Neural progenitor cell (in vitro differentiated cells): ENCODE measurements at places on chromosomes 2 and 18.
A peak's percentile ranks its signal among the peaks of the same experiment; 100 is the strongest.

GRCh38 chr2:219112651-219113338, 47.8 kb downstream of the NHEJ1 start:
- DNase-seq, result no peak

GRCh38 chr18:59008302-59008974, 131.2 kb upstream of the SEC11C start:
- DNase-seq, result no peak

DNA sequence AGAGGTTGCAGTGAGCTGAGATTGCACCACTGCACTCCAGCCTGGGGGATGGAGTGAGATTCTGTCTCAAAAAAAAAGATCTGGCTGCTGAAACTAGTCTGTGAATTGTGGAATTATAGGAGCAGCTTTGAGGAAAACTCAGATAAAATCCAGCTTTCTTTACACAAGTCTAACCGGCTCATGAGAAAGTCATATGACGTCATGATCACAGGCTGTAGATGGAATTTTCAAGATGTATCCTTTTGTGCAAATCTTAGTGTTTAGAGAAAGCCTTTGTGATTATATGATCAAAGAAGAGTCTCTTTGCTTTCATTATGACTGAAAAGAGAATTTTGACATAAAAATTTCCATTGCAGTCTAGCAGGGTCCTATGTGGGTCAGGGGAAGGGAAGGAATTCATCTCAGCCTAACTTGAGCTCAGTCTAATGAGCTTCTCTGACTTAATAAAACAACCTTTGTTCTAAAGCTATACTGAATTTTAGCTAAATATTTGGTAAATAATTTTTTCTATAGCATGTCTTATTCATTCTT, 90.2 kb upstream of the NCK2 start:
- DNase-seq, result no peak

GRCh38 chr2:150482667-150483400, 4.6 kb downstream of the RND3 start:
- DNase-seq, result no peak

GRCh38 chr2:20755132-20755800, 67.6 kb downstream of the LDAH start:
- no peak for DNase-seq

GRCh38 chr18:37540424-37541138, 25.0 kb downstream of the CELF4 start:
- no peak for DNase-seq

DNA sequence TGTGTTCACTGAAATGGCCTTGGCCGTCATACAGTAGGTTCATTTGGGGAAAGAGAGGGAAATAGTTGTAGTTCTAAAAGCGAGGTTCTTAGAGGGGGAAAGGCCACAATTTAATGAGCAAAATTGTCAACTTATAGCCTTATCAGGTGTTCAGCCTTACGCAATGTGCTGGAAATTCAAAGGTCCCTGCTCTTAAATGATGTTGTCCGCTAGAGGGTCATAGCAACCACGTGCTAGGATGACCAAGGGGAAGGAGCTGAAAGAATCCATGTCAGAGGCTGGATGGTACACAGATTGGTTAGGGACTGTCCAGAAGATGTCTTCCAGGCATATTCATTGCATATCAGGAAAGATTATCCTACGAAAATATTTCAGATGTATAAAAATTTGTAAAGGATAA, 282.3 kb upstream of the MEX3C start:
- no peak for DNase-seq

DNA sequence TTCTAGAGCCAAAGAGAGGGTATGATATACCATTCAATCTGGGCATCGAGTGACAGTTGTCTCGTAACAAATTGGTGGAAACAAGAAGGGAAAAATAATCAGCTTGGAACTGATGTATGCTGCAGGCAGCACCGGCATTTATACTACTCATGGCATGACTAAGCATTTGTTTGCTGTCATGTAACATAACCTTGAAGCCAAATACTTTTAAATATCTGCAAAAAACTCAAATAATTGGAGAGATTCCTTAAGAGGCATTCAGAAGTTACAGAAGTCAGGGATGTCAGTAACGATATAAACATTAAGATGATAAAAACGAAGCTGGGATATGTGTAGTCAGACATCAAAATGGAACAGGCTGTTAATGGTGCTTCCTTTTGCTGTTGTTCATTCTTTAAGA, 157.3 kb upstream of the MMADHC start:
- DNase-seq, result no peak

- DNase-seq, result no peak
Measured at GRCh38 chr2:200640176-200640575, 54.4 kb downstream of the AOX1 start.

GRCh38 chr2:20217041-20217970, 7.6 kb downstream of the SDC1 start:
- no peak for DNase-seq

GRCh38 chr18:61426492-61427053, 93.3 kb downstream of the CDH20 start:
- DNase-seq, result no peak

GRCh38 chr2:23566241-23567142, 181.5 kb downstream of the KLHL29 start:
- DNase-seq, result peak; percentile 55

DNA sequence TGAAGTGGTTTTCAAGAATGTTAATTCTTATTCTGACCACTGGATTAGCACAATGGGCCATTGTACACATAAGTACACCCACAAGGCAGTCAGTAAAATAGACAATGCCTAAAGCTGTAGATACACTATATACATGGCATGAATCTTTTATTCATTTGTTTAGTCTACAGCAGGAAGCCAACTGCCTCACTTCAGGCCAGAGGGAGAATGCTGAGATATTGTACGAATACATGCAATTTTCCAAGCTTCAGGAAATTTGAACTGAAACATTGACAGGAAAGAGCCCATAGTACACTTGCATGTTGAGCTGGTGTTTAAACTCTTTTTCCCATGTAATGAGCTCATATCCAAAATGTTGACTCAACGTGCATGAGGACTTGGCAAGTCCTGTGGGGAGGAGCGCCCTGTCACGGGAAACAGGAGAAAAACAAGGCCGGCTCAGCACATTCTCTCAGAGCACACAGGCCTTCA, 111.6 kb upstream of the CYP1B1 start:
- no peak for DNase-seq

DNA sequence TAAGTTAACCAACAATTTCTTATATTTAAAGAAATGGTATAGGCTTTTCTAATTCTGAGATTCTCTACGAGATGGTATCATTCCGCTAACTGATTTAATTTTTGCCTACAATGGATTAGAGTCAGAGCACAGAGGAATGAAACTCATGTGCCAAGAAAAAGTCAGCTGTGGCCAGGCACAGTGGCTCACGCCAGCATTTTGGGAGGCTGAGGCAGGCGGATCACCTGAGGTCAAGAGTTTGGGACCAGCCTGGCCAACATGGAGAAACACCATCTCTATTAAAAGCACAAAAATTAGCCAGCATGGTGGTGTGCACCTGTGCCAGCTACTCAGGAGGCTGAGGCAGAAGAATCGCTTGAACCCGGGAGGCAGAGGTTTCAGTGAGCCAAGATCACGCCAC, 17.0 kb upstream of the TTN start:
- no peak for DNase-seq

- DNase-seq, result no peak
Measured at GRCh38 chr2:1627628-1628381, 116.5 kb downstream of the PXDN start.

- no peak for DNase-seq
Measured at GRCh38 chr18:61935362-61935761, 42.6 kb upstream of the RNF152 start.

GRCh38 chr2:86815611-86816010, 24.9 kb upstream of the CD8A start:
- no peak for DNase-seq

- DNase-seq, result no peak
Measured at GRCh38 chr2:55490554-55490953, 29.0 kb upstream of the CFAP36 start.

- DNase-seq, result no peak
Measured at GRCh38 chr2:85481818-85482777, 56.9 kb upstream of the MAT2A start.

DNA sequence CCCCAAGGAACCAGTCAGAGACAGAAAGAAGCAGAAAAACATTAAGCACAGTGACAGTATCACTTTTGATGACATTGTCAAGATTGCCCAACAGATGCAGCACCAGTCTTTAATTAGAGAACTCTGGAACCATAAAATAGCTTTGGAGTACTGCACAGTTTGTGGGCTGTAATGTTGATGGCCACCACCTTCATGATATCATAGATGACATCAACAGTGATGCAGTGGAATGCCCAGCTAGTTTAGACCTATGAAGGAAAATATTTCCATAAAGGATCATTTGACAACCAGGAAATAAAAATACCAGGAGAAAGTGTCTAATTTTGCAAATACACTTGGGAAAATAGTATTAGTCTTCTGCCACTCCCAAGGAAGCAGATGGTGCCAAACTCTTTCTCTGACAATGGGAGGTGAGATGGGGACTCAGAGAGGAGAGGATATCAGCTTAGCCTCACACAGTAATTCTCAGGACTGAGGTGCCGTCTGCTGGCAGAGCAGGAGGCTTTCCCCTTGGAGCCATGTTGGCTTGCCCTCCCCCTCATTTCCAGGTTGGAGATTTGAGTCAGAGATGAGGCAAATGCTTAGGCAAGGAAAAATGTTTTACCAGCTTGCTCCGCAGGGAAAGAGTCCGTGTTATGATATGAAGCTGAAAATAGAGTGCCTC, 107.5 kb upstream of the CELF4 start:
- no peak for DNase-seq

DNA sequence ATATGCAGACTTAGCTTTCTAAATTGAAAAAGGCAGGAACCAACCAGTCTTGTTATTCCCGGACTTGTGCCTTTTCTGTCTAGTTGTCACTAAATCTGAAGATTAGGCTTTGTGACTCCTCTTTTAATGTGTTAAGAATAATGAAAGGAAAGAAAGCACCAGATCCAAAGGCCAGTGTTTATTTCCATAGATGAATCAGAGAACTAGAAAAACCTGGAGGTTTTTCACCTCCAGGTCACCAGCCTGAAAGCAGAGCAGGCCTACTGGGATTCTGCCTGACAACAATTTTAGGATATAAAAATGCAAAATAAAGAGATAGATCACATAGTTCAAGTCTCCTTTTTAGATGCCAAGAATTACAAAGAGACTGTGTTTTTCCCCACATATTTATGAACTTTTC, 160.4 kb downstream of the GULP1 start:
- DNase-seq, result no peak

GRCh38 chr2:170054997-170055396, 123.0 kb upstream of the MYO3B start:
- DNase-seq, result no peak

DNA sequence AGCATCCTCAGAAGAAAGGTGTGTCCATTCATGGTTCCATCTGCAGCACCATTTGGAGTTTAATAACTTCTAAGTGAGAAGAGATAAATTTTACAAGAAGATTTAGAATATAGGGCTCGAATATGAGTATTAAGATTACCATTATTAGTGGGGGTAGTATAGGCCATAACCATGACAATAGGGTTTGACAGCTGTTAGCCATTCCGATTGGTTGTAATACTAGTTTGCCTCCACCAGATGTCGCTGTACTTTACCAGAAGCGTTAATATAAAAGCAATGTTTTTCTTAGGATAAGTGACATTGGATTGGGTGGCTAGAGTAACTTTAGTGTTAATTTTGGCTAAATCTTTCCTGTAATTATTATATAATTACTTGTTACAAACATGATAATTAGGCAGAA, 107.5 kb upstream of the SRD5A2 start:
- DNase-seq, result no peak

DNA sequence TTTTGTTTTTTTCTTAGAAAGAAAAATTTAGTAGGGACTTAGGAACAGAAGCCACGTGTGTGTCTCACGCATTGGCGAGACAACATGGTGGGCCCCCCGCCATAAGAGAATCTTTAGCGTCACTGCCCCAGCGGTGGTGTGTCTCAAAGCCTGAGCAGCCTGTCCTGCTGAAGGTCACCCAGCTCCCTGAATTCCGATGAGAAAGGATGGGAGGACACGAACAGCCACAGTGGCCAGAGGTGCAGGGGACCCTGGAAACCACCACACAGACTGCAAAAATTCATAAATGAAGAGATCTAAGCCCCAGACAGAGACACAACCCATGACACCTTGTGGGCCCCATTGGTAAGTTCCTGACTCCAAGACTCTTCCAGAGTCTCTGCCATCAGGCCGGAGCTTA, 266.1 kb upstream of the RAB6C start:
- DNase-seq, result no peak

DNA sequence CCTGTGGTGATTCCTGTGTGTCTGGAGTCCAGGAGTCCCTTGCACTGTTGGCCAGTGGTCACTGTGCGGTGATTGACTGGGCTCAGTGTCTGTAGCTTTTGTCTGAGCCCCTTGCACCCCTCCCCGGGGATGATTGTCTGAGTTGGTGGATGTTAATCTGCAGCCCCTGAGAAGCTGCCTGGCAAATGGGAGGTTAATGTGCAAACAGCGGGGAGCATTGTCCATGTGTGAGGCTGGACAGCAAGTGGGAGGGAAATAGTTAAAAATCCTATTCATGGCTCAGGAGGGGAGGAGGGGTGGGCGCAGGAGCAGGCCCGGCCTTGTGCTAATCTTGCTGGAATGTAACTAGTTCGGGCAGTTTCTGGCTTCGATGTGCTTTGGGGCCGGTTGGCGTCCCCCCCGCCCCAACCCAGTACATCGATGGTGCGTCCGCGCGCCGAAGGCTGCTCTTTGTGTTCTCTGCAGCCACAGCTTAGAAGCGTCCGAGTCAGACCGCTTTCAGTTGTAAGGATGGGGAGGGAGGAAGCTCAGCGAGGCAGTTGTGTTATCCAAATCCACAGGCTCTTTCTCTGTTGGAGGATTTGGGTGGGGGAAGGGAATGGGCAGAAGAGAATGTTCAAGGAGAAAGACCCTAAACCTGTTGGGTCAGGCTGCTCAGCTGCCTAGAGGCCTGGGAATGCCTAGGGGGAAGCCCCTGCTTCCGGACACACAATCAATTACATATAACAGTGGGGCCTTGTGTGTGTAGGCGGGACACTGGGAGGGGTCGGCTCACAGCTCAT, 71.8 kb downstream of the TGOLN2 start:
- DNase-seq, result peak; percentile 98

DNA sequence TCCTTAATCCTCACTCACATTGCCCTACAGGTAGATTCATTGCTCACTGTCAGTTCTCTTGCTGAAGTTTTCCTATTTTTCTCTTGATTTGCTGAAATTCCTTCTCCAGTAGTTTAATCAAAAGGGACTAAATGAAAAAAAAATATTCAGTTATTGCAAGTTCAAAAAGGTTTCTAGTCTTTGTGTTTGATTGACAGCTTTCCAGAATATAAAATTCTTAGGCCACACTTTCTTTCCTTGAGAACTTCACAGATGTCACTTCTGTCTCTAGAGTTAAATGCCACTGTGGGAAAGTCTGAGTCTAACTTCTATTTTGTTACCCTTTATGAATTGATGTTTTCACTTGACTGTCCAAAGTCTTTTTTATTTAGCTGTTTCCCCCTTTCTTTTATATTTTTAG, 25.7 kb downstream of the RRM2 start:
- no peak for DNase-seq

GRCh38 chr2:217204358-217204757, 344.5 kb upstream of the TNP1 start:
- no peak for DNase-seq

DNA sequence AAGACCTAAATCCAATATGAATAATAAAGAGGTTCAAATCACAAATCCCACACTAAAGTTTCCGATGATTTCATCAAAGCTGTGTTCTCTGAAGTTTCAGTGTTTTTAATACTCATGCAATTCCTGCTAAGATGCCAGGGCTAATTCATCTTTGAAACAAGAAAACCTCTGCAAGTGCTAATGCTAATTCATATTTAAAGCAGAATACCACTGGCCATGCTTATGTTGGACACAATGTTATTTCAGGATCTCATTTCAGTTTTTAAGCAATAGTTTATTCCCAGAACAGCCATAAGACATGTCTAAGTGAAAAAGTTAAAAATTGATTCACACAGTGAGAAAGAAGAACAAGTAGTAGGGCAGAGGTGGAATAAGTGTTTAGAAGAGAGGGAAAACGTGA, 62.8 kb downstream of the GRB14 start:
- no peak for DNase-seq
